ENCODE measurements at places on chromosomes 1 and 21.

DNA sequence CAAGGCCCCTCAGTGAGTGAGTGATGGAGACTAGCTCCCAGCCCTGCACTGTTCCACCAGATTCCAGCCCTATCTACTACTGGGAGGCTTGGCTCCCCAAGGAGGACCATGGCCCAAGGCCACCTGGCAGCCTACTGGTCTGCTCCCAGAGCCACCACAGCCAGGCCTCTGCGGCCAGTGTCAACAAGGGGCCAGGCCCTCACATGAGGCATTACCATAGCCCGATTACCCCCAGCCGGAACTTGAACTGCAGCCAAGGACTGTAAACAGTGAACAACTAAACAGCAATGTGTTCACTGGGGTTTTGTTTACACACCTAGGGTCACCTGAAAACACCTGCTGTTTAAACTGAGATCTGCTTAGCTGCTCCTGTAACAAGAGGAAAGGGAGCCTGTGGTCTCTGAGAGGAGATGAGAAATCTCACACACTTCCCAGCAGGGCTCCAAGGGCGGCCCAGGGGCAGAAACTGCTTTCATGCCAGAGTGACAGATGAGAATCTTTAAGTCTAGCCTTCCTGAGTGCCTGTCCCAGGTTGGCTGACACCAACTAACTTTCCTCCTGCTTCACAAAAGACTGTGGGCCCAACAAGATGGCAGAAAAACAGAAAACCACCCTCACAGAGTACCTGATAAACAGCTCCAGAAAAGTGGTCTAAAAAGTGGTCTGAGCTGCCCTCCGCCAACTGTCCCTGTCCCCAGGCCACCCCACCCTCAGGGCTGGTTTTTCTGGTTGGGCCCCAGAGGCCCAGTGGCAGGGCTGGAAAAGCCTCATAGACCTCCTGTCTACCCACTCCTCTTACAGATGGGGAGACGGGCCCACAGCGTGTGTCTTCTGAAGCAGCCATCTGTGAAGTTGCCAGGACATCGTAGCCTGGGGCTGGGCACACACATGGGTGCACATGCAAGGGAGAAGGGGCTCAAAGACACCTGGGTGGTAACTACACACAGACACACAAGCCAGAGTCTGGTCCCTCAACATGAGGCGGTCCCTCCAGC is 28.8 kb downstream of the MEF2D start:
- no peak for DNase-seq

- no peak for DNase-seq
Observed at GRCh38 chr1:156401681-156402081, 32.7 kb downstream of the RHBG start.

GRCh38 chr1:109805486-109806165 is 41.9 kb upstream of the EPS8L3 start:
- DNase-seq, result no peak

DNA sequence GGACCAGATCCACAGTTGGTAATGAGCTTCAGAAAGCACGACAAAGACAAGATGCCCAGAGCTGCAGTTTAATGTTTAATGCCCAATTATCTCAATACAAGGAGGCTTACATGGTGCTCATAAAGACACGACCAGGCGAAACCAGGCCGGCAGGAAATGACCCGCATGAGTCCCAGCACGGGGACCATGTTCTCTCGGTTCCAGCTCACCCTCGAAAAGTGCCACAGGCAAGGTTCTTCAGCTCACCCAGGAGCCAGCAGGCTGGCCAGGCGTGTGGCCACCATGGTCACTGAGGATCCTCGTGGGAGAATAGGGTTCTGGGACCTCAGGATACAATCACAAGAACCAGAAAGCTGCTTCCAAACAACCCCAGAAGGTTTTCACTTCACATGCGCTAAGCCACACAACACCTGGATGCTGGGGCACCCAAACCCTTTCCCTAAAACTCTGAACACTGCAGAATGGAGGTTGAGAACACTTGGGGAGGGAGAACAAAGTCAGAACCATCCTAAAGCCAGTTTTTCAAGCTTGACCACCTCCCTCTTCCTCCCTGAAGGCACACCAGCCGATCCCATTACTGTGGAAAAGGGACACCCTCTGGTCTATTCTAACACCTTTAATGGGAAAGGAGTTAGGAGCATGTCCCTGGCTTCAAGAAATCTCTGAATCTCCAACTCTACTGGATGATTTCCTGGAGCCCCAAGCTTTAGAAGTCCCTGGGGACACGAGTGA is 22.6 kb upstream of the ASAP3 start:
- no peak for DNase-seq

- no peak for DNase-seq
Observed at GRCh38 chr1:98963064-98963758, 41.5 kb downstream of the PLPPR5 start.

GRCh38 chr21:32001390-32001789 is 128.6 kb downstream of the HUNK start:
- DNase-seq, result no peak

DNA sequence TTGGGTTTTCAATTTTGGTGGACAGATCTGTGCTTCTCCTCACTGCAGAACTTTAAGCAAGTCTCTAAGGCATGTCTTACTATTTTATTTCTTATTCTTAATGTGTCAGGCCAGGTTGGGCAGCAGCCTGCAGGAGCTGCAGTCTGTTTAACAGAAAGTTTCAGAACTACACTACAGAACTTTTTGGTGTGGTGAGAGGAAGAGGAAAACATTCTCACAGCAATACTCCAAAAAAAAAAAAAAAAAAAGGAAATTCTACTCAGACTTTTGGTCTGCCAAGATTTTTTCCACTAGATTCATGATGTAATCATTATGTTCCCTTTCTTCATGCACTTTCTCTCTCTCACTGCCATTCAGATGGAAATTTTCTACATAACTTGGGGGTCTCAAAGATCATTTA is 255.2 kb downstream of the COL11A1 start:
- no peak for DNase-seq

DNA sequence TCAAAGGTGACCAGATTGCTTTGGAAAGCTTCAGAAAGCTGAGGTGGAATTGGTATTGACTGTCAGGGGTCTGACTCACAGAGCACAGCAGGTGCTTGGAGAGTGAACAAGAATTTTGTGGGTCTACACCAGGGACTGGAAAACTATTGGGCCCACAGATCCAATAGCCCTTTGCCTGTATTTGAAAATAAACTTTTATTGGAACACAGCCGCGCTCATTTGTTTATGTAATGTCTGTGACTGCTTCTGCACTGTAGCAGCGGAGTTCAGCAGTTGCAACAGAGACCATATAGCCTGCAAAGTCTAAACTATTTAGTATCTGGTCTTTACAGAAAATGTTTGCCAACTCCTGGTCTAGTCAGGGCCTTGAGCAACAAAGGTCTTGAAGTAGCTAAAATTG is 315.6 kb downstream of the NFIA start:
- DNase-seq, result no peak

- DNase-seq, result no peak
Observed at GRCh38 chr21:35275776-35276175, 226.7 kb upstream of the RUNX1 start.

DNA sequence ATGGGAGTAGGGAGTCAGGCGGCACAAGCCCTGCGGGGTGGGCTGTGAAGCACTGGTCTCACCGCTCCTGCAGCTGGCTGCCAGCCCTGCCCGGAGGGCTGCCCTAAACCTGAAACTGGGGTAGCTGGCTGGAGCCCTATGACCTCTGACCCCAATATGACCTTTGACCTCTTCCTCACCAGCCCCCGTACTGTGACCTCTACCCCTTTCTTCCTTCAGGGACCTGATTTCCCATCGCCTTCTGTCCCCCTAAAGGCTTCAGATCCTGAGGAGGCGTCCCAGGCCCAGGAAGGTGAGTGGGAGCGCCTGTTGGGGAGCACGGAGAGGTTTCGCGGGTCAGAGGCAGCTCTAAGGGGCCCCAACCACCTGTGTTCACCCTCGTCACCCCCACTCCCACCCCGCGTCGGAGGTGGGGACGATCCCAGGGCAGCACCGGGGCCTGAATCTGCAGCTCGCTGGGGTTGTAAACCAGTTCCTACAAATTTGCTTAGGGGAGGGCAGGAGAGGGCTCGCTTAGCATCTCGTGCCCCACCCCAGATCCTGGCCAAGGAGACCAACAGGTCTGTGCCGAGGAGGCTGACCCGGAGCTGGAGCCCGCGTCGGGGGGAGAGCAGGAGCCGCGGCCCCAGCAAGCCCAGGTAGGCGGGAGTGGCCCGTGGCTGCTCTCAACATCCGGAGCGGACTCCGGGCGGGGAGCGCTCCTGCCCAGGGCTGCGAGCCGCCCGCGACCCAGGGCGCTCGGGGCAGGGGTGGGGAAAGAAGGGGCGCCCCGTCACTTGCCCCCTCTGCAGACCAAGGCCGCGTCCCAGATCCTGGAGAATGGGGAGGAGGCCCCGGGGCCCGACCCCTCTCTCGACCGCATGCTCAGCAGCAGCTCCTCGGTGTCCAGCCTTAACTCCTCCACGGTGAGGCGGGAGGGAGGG is 7.3 kb downstream of the SYTL1 start:
- peak; percentile 18 for DNase-seq

DNA sequence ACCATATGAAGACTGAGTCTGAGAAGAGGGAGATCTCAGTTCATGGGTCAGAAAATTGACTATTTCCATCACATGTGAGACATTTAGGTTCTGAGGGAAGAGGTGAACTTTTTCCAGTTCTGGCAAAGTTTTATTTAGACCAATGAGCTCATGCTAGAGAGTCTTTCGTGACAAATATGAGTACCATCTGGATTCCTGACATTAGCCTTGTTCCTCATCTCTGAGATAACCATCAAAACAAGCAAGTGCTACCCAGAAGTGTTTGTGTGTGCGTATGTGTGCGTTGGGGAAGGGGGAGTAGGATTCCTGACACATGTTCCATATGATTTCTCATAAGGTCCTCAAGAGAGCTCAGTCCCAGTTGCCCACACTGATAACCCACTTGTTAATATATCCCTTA is 120.6 kb downstream of the FASLG start:
- no peak for DNase-seq

- DNase-seq, result no peak
Observed at GRCh38 chr1:75423616-75424015, 187.3 kb downstream of the SLC44A5 start.

DNA sequence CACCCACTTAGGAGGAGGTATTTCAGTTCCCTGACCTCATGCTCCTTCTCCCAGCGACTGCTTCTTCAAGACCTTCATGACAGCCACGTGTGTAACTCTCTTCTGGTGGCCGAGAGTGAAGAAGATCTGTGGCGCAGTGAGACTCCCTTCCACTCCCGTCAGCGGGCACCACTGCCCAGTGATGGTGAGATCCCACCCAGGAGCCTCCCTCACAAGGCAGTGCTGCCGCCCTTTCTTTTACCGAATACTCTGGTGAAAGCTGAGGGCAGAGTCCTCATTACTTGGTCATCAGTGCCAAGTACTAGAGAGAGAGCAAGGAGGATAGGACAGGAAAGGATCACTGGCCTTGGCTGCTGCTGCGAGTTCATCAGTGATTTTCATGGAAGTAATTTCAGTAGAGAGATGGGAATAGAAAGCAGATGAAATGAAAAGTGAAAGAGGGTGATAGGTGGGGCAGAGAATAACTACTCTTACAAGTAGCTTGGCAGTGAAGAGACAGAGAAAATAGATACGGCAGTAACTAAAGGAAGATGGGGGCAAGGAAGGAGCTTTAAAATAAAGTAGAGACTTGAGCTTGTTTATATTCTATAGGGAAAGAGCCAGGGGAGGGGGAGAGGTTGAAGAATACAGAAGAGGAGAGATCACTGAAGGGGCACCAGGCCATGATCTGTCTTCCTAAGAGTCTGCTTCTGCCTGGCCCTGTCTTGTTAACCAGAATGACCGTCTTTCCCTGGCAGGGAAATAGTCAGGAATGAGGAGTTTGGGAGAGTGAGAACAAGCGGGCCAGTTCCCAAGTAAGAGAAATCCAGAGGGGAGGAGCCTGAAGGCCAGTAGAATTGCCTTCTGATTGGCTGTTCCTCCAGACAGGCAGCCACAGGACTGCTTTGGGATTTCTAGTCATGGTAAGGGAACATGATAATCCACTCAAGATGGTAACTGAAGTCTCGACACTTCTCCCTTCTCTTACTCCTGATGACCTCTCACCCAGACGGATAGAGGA is 18.3 kb downstream of the HYI start:
- DNase-seq, result no peak

GRCh38 chr1:84582802-84583587 is 8.8 kb upstream of the CTBS start:
- no peak for DNase-seq

GRCh38 chr1:107993920-107994319 is 28.9 kb upstream of the VAV3 start:
- no peak for DNase-seq

GRCh38 chr1:205998457-205999241 is 4.5 kb downstream of the RAB7B start:
- DNase-seq, result no peak

- no peak for DNase-seq
Observed at GRCh38 chr21:20329636-20330035, 668.6 kb upstream of the NCAM2 start.

DNA sequence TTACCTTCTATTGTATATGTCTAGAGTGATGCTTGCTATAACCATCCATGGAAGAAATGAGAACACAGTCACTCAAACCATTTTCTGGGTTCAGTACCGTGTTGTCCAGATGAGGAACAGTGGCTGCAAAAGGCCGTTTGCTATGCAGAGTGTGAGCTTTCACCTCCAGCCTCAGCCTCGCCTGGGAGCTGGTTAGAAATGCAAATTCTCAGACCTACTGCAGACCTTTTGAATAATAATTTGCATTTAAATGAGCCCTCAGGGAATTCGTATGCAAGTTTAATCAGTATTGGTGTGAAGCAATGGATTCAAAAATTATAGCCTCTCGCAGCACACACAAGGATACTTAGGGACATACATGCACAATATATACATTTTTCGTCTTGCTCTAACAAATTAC is 24.1 kb downstream of the KCNJ15 start:
- no peak for DNase-seq

- DNase-seq, result no peak
Observed at GRCh38 chr21:46168238-46168637, 12.9 kb upstream of the FTCD start.

GRCh38 chr1:22978299-22978698 is 5.6 kb upstream of the LACTBL1 start:
- no peak for DNase-seq

DNA sequence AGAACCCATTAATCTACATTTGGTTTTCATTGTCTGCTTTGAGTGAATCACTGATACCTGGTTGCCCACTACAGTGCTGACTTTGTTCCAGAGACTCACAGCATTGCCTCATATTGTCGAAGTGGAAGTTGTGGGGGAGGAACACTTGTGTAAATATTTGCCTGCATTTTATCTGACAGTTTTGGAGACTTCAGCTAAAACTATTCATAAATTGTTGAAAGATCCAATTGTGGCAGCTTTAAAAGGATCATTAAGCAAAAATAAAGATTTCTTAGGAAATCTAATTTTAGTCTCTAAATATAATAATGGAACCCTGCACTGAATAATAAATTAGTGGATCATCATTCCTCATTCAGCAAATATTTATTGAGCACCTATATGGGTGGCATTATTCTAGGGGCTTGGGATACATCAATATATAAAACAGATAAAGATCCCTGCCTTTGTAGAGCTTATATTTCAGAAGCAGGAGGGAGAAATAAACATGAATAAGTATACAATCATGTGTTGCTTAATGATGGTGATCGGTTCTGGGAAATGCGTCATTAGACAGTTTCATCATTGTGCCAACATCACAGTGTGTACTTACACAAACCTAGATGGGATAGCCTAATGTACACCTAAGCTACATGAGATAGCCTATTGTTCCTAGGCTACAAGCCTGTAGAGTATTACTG is 73.5 kb downstream of the OSBPL9 start:
- no peak for DNase-seq

GRCh38 chr21:40902993-40903392 is 56.0 kb upstream of the DSCAM start:
- DNase-seq, result no peak

- no peak for DNase-seq
Observed at GRCh38 chr1:246540738-246541491, 25.1 kb downstream of the TFB2M start.

GRCh38 chr1:211382182-211382713 is 55.6 kb downstream of the TRAF5 start:
- DNase-seq, result no peak
